ENCODE measurements at places on chromosomes 5 and 9.

DNA sequence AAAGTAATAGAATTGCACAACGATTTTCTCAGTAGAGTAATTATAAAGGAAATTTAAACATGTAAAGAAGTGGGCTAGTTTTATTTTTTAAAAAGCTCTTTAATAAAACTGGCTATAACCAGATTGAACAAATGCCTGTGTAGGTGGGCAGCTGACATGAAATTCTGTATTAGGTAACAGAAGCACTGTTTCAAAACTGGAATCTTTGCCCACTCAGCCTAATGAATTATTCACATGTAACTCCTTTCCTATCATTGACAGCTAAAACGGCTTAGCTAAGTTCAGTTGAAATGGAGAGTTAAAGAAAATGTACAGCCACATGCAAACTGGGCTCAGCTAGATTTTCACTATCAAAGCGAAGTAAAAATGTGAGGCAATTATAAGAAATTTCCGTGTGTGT, 1300.1 kb upstream of the ACO1 start:
- no peak for DNase-seq

DNA sequence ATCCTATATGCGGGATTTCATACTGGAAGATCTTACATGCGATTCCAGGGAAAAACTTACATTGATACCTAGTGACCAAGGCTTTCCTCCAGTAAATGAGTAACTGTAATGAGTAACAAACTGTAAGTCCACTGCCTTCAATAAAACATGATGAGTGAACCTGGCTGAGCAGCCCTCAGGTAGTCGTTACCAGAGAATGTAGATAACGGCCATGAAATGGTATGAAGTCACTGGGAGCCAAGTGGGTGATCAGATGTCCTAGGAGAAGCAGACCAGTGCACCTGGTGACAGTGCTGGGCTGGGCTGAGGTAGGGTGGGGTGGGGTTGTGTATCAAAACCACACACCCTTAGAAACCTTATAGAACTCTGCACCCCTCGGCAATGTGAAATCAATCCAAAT, 203.6 kb downstream of the ALDH1A1 start:
- DNase-seq = no peak

DNA sequence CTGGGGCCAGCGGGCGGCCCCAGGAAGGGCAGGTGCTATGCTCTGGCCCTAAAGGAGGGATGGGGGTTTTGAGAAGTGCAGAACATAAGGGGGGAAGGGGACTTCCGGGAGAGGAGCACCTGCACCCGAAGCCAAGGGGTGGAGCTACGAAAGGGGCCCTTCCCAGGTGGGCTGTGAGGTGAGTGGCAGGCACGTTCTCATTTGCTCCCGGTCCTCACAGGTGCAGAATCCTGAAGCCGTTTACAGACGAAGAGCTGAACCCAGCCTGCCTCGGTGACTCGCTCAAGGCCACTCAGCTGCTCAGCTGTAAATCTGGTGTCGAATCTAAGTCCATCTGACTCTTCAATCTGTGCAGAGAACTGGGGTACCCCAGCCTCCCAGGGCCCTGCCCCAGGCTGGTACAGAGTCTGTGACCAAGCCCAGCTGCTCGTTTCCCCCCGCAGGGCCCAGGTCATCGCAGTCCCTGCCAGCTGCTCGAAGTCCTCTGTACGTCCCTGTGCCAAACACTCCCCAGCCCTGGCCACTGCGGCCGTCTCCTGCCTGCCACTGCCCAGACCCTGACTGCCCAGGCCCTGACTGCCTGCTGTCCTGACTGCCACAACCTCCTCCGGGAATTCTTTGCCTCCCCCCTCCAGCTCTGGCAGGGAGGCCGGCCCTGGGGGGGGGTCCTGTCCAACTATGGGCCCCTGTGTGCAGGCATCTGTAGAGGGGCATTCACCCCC, 53.8 kb upstream of the RXRA start:
- DNase-seq = no peak

DNA sequence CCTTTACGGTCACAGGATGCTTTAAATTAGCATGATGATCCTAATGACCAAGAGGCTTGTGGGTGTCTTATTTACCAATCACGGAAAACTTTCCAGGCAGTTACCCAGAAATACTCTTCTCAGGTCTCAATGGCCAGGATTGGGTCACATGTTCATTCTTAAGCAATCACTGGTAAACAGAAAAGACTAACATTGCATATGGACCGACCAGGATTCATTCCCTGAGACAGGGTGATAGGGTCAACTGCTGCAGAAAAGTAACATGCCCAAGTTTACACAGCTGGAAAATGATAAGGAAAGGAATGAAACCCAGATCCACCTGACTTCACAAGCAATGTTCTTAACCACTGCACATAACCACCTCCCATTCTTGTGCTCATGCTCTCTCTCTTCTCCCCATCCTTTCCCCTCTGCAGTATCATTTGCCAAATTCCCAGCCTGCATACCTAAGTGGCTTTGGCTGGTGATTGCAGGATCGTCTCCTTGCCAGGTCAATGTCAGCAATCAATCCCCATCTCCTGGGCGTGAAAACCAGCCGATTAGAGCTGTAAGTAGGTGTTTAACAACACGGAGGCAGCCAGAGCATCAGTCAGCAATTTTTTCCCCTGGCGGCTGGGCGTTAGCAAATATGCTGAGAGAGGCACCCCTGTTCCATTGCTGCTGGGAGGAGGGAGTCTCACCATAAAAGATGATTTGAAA, 219.4 kb downstream of the NMUR2 start:
- DNase-seq = no peak
